GM23338 (cell line): ENCODE measurements at places on chromosomes 1 and 21.

- DNase-seq = no peak
Measured at GRCh38 chr1:244063498-244063897, 12.4 kb downstream of the ZBTB18 start.

DNA sequence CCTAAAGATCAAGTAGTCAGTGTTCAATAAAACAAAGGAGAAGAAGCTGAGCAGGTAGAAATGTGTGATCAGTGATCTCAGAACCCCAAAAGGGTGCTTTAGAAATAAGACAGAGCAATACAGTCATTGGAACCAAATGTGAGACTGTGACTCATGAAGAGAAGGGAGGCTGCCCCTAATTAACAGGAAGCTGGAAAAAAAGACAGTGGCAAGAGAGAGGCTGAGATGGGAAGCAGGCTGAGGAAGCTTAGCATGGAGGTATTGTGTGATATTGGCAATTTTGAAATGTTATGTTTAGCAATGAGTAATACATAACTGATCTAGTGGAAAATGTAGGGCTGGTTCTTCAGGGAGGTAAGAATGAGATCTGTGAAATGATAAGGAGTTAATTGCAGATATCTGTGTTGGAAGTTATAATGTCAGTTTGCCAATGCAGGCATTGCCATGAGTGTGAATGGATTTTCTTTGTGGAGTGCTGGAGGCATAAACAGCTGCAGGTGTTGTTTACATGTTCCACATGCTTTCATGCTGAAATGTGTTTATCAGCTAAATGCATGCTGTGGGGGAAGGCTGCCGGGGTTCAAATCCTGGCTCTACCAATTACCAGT, 90.6 kb upstream of the CACNA1E start:
- DNase-seq = no peak

GRCh38 chr1:24384251-24385090, 29.1 kb downstream of the STPG1 start:
- DNase-seq = no peak

- DNase-seq = no peak
Measured at GRCh38 chr1:47184822-47185677, 4.8 kb downstream of the PDZK1IP1 start.

GRCh38 chr1:12208271-12208670, 21.6 kb upstream of the VPS13D start:
- no peak for DNase-seq

- no peak for DNase-seq
Measured at GRCh38 chr1:80310703-80311245, 1304.2 kb upstream of the ADGRL4 start.

DNA sequence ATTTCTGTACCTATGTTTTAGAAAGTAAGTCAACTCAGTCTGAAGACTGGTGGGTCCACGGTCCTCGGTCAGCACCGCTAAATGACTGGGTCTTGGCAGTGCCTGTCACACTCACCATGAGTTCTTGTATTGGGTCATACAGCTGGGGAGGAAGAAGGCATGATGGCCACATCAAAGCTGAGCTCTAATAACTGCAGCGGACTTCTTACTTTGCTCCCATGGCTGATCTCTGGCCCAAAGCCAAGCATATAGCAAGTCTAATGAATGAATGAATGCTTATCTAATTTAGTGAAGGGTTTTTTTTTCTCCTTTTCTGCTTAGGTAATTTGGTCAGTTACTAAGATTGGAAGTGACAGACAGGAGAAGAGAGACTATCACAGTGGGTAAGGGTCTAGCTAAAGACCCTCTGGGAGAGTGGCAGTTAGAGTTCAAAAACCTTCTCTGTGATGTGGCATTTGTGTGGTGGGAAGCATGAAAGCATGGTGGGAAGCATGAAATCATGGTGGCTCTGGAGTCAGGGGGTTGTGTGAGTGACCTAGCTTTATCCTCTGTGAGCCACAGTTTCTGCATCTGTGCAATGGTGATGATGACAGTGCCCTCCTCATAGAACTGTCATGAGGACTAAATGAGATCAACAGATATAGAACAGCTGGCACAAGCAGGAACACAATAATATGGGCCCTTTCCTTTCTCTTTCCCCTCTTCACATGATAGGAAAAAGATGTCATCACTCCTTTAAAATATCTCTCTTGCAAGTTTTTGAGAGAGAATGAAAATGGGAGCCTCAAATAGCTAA, 78.9 kb upstream of the JAK1 start:
- DNase-seq = no peak

- DNase-seq = peak; percentile 67
Measured at GRCh38 chr1:19456968-19457441, 28.3 kb downstream of the CAPZB start.

GRCh38 chr1:67644566-67644965, 40.4 kb upstream of the GADD45A start:
- no peak for DNase-seq

GRCh38 chr1:204465546-204466415, 28.8 kb downstream of the PIK3C2B start:
- no peak for DNase-seq

DNA sequence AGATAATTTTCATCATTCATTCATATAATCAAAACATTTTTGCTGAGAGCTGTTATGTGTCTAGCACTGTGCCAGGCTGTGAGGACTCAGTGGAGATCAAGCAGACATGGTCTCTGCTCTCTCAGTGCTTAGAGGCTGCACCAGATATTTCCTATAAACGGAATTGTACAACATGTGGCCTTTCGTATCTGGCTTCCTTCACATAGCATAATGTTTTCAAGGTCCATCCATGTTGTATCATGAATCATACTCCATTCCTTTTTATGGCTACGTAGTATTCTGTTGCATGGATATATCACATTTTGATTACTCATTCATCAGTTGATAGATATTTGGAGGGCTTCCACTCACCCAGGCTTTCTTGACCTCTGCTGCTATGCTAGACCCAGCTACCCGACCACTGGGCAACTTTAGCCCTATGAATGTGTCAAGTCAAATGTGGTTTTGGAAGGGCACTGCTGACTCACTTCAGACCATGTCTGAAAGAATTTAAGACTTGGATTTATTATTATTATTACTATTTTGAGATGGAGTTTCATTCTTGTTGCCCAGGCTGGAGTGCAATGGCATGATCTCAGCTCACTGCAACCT, 18.5 kb downstream of the NCF2 start:
- no peak for DNase-seq

GRCh38 chr1:244865028-244865371, 657 bp upstream of the HNRNPU start:
- peak; percentile 56 for DNase-seq

- DNase-seq = no peak
Measured at GRCh38 chr1:158093376-158093775, 87.3 kb upstream of the CD1D start.

DNA sequence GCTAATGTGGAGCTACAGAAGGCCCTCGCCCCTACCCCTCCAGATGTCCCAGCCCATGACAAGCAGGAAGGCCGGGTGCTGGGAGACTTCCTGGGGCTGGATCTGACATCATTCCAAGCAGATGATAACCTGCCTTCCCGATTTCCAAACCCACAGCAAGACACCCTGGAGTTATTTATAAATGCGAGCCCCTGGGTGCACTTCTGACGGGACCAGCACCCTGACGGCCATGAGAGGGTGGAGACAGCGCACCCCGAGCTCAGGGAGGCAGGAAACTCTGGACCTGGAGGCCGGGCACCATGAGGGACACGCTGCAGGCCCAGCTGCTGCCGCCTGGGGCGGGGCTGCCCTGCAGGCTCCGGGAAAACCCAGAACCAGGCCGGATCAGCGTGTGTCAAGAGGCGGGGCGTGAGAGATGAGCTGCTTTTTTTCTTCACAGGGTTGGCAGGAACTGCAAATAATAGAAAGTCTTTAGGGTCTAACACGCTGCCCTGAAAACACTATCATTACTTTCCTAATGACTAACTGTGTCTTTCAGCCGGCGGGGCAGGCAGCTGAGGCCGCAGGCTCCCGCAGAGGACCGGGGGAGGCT, 2.5 kb upstream of the PCBP3 start:
- peak; percentile 77 for DNase-seq

- DNase-seq = no peak
Measured at GRCh38 chr1:94677714-94678113, 136.2 kb upstream of the F3 start.

GRCh38 chr1:46687093-46687659, 15.5 kb downstream of the TEX38 start:
- no peak for DNase-seq

DNA sequence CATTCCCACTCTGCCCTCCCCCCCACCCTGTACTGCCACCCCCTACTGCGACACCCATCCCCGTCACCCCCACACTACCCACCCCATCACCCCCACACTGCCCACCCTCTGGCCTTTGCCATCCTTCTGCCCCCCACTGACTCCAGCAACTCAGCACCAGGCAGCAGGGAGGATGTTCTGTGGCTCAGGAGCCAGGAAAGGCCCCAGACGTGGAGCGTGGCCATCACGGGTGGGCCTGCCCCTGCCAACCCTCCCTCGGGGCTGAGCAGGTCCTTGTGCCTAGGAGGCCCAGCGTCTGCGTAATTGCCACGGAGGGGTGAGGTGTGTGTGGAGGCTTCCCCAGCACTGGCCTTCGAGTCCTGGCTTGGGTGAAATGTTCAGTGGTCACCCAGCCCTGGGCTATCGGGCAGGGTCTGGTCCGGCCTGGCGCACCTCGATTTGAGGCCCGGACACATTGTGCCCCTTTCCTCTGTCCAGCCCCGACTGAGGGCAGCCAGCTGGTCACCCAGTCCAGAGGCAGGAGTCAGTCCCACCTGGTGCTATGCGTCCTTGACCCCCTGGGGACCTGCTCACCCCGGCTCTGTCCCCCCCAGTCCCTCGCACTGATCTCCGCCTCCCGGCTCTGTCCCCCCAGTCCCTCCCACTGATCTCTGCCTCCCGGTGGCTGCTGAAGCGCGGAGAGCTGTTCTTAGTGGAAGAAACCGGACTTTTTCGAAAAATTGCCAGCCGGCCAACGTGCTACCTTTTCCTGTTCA, 23.0 kb downstream of the ARHGEF16 start:
- DNase-seq = no peak

DNA sequence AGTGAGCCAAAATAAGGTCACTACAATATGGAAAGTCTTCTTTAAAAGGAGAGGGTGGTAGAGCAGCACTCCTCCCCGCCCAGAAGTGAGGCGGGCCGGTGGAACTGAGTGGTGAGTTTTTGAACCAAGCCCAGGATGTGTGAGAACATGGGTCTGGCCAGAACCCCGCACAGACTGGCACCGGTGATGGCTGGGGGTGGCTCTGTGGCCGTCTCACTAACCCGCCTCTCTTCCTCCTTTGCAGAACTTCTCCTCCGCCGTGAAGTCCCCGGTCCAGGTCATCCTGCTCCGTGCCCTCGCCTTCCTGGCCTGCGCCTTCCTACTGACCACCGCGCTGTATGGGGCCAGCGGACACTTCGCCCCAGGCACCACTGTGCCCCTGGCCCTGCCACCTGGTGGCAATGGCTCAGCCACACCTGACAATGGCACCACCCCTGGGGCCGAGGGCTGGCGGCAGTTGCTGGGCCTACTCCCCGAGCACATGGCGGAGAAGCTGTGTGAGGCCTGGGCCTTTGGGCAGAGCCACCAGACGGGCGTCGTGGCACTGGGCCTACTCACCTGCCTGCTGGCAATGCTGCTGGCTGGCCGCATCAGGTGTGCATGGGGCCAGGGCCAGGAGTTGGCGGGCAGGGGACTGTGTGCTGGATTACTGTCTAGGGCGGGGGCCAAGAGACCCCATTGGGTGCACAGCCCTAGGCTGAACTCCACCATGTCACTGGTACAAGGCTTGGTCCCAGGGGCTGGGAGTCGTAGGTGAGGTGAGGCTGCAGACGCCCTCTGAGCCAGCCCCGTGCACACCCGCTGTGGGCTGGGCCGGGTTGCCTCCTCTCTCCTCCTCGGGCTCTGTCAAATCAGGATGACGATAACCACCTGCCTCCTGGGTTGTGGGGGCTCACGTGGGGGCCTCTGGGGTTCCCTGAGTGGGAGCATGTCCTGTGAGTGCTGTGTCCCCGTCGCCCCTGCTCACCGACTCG, 12.4 kb downstream of the TMEM201 start:
- DNase-seq = no peak

- peak; percentile 99 for DNase-seq
Measured at GRCh38 chr1:24642481-24643362, at the start of gene SRRM1. TSS of gene SRRM1 (plus strand) at chr1:24643302. CDS start at chr1:24643327, 25 bp downstream.
